DMS153 (cell line): ENCODE measurements at places on chromosomes 3 and 15.

DNA sequence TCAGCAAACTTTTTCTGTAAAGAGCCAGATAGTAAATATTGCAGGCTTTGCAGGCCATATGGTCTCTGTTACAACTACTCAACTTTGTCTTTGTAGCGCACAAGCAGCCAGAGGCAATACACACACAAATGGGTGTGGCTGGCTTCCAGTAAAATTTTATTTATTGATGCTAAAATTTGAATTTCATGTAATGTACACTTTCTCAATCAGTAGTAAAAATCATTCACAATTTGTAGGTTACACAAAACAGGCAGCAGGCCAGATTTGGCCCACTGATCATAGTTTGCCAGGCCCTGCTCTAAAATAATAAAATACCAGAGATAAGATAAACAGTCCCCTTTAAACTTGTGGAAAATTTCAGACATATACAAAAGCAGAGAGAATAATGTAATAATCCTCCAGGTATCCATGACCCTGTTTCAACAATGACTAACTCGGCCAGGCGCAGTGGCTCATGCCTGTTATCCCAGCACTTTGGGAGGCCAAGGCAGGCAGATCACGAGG is 330.3 kb downstream of the SHQ1 start:
- no peak for DNase-seq

DNA sequence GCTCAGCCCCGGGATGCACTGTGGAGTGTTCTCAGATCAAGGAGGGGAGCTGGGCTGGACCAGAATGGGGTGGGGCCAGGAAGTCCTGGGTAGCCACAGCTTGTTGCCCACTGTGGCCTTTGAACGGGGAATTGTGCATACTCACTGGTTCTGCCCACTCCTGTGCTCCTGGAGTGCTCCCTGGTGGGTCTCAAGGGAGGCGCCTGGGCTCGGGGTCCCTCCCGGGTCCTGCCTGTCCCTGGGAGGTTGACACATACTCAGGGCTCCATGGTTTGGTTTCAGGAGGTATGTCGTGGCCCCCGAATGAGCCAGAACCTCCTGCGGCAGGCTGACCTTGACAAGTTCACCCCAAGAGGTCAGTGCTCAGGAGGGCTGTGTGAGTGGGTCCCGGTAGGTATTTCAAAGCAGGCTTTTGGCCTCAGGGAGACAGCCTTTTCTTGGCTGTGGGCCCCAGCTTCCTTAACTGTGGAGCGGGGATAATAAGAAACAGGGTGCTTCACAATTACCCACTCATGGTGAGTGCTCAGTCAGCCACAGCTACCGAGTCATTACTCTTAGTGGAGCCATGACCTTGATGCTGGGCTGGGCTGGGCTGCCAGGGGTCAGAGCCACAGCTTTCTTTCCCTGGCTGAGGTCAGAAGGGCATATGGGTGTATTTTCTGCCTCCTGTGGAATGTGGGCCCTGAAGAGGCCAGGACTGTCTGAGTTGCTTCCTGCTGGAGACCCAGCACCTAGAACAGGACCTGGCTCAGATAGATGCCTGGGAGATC is 7.6 kb downstream of the DNAH1 start:
- DNase-seq: no peak

GRCh38 chr15:92907896-92908712 is 8.0 kb downstream of the CHD2 start:
- no peak for DNase-seq

DNA sequence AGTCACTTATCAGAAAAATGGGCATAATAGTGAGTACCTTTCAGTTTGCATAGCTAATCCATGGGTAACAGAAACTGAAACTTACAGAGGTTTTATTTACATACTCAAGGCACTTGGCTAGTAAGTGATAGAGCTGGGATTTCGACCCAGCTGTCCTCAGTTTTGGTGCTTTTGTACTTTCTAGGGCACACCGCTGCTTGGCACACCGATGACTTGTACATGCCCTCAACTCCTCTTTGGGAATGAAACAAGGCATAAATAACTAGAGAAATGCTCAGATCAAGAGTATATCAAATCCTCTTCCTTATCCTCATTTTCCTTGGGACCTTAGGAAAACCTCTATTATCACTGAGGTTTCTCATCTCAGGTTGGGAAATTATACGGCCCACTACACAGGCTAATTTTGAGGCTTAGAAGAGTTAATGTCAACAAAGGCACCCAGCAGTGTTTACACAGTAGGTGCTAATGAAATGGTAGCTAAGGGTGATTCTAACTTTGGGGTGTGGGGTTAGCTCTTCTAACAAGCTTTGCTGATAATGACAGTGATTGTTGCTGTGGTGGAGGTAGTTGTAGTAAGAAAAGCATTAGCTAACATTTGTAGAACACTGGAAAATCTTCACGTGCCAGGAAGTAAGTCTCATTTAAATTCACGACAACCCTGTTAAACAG is 20.3 kb upstream of the DGKG start:
- peak; percentile 27 for DNase-seq

DNA sequence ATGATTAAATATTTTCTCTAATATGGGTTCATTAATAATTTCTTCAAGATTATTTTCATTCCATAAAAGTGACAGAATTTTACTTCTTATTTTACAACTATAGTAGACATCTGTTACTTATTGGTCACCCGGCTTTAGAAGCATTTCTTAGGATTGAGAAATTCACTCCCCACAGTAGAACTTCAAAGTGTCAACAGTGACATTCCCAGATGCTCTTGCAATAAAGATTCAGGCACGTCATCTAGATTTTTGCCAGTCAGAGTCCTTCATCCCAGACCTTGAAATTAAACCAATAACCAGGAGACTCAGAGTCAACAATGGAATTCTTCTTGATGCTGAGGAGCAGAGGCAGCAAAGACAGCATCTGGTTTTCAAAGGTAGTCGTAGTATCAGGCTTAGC is 190.8 kb downstream of the VGLL3 start:
- DNase-seq: no peak

DNA sequence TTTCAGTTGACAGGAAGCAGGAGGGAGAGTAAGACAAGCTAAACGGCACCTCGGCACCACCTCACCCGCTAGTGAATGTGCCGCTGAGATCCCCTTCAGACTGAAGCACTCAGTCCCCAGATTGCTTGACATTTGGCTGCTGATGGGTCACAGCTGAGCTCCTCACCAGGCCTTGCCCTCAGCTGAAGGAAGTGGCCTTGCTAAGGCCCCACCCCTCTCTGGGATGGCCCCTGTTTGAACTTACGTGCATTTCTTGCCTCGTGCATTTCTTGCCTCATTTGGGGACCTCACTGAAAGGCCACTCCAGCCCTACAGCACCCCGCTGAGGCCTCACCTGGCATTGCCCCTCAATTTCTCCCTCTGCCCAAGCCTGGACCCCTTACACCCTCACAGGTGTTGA is 39.8 kb downstream of the EOGT start:
- no peak for DNase-seq

- DNase-seq: no peak
These were observed 36.1 kb downstream of the SENP8 start for GRCh38 chr15:72154316-72154715.

GRCh38 chr15:97522347-97522746 is 438.2 kb upstream of the ARRDC4 start:
- DNase-seq: no peak

DNA sequence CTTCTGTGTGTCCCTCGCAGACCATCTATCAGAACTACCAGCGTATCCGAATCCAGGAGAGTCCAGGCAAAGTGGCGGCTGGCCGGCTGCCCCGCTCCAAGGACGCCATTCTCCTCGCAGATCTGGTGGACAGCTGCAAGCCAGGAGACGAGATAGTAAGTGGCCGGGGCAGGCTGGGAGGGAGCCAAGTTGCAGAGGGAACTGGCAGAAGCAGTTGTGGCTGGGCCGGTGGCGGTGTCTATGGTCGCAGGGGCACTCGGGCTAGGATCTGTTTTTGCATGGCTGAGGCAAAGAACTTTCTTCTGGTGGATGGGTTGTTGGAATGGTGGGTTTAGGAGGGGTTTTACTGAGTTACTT is 10.1 kb downstream of the MCM2 start:
- no peak for DNase-seq

DNA sequence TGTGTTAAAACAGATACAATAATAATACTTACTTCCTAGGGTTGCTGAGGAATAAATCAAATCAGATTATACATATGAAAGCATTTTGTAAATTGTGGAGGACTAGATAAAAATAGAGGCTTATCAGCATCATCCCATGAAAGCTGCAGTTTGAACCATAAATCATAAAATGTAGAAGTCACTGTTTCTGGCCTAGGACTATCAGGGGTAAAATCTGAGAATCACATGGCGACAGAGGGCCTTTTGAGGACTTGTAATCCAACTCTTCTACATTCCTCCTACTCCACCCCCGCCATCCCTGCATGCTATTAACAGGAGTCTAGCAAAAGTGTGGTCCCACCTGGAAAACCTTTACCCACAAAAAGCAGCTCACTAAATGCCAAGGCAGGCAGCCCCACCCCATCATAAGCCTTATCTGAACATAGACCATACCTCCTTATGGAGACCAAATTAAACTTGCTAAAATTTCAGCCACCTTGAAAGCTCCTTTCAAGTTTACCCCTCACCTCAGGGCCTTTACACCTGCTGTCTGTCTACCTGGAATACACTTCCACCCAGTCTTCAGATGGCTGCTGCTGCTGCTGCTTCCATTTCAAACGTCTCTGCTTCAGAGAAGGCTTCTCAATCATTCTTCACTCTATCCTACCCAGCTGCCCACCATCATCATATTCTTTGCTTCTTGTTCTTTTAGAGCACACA is 11.5 kb downstream of the MB21D2 start:
- no peak for DNase-seq

GRCh38 chr15:66702035-66702786 is at the start of gene SMAD6:
Gene SMAD6 (plus strand): TSS chr15:66702236. CDS start chr15:66703259, 1,023 bp downstream.
- DNase-seq: peak; percentile 71

DNA sequence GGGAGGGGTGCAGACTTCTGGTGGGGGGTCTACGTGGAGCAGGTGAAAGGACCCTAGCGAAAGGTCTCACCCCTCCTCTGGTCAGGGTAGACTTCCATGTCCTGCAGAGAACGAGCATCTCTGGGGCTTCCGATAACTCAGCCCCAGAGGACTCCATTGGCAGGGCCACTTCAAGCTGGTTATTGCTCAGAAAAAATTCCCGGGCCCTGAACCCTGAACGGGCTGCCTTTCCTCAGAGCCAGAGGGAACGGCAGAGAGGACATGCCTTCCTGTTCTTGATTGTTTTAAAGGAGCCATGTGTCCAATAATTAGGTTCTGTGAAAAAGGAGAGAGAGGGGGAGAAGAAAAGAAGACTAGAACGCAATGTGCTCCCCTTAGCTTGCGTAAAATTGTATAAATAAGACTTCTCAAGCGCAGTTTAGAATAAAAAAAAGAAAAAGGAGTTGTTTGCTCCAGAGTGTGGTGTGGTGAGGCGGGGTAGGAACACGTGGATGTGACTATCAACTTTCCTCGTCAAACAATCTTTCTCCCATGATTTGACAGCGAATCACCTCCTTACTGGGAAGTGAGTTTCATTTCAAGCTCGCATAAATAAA is 193.4 kb upstream of the UBE2E1 start:
- no peak for DNase-seq

DNA sequence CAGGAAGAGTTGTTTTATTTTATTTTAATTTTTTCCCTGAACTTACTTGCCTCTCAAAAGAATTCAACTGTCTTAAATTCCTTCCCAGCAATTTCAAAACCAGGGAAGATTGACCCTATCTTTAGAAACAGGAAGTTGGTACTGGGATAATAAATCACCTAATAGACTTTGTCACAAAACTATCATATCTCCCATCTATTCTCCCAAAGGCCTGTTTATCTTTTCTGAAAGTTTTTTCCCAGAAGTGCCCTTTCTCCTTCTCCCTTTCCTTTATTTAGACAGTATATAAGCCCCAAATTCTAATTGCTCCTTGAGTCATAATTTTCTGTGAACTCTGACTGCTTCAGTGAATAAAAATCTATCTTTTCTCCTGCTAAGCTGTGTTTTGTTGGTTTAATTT is 2.9 kb upstream of the RNF7 start:
- DNase-seq: no peak

DNA sequence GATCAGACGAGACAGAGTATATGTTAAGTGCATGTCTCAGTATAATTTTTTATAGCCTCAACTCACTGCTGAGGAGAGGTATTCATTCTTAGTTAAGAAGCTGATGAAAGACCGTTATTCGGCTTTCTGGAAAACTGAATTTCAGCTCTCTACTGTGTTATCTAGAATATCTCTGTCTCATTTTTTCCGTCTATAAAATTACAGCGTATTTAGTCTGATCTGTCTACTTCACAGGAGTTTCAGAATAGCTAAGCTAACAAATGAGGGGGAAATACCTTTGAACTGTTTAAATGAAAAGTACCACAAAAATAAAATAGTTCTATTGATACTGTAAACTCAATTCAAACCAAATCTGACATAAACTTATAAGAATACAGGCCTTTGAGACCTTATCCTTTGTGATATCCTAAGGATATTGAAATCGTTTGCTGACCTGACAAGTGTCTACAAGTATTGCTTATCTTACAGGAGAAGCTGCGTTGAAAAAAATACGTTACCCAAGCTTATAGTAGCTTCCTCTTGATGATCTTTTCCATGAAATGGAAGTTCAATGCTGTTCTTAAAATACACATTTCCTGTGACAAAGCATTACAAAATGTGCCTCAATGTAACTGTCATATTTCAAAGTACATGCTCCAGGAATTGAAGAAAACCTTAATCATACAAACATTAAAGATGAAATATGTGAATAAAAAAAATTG is 104.6 kb downstream of the IL1RAP start:
- no peak for DNase-seq

DNA sequence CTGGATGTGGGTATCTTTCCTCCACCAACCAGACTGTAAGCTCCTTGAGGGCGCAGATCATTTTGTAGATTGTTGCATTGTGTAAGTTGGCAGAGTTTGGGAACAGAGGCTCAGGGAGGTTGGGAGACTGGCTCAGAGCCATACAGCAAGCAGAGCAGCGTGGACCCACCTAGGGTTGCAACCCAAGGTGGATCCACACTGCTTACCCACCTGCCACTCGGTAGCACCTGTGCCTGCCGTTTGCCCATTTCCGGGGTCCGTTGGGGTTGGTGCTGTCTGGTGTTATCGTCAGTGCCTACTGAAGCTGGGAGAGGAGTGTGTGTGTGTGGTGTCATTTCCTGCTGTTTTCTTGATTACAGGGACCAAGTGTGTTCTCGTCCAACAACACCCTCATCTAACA is 19.0 kb downstream of the SMAD6 start:
- DNase-seq: no peak

GRCh38 chr15:68411735-68412134 is 20.2 kb downstream of the ITGA11 start:
- DNase-seq: no peak

DNA sequence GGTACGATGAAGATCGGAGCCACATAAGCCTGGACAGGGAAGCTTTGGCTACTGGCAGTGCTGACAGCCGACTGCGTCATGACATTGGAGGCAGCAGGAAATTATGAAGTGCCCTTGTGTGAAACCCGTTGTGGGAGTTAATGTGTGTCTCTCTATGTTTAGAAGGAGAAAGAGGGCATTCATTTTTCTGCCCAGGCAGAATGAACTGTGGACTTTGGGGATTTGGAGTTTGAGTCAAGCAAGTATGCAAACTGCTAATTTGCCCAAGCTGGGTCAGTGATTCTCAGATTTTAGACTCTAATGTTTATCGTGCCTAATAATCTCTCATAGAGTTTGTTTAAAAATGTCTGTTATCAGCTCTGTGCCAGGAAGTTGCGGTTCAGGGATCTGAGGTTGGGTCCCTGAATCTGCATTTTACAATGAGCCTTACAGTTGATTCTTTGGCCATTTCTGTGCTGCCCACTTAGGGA is 5.6 kb downstream of the CTXND1 start:
- DNase-seq: no peak

GRCh38 chr3:72414481-72415016 is 433.7 kb downstream of the SHQ1 start:
- DNase-seq: no peak

- no peak for DNase-seq
These were observed 84.2 kb upstream of the GOLGA6L4 start for GRCh38 chr15:84151205-84151931.

GRCh38 chr3:46892285-46893145 is 15.0 kb downstream of the PTH1R start:
- DNase-seq: no peak
